ENCODE measurements at places on chromosomes 2 and 18. TPM values are rescaled to one million over a fixed set of nuclear protein-coding genes. Genes with fewer than 3 reads are reported as not detected.
A peak's percentile ranks its signal among the peaks of the same experiment; 100 is the strongest.

The AMER3 gene
- total RNA-seq, result not detected

The MAP2 gene
- 7.2 TPM for total RNA-seq

The UGT1A7 gene
- not detected for total RNA-seq

The COL5A2 gene
- 1,955 TPM for total RNA-seq

The NT5DC4 gene
- total RNA-seq, result not detected

The CHST9 gene
- total RNA-seq, result 0.18 TPM

GRCh38 chr2:231360401-231360800 is 35.1 kb upstream of the B3GNT7 start:
- no peak for DNase-seq

DNA sequence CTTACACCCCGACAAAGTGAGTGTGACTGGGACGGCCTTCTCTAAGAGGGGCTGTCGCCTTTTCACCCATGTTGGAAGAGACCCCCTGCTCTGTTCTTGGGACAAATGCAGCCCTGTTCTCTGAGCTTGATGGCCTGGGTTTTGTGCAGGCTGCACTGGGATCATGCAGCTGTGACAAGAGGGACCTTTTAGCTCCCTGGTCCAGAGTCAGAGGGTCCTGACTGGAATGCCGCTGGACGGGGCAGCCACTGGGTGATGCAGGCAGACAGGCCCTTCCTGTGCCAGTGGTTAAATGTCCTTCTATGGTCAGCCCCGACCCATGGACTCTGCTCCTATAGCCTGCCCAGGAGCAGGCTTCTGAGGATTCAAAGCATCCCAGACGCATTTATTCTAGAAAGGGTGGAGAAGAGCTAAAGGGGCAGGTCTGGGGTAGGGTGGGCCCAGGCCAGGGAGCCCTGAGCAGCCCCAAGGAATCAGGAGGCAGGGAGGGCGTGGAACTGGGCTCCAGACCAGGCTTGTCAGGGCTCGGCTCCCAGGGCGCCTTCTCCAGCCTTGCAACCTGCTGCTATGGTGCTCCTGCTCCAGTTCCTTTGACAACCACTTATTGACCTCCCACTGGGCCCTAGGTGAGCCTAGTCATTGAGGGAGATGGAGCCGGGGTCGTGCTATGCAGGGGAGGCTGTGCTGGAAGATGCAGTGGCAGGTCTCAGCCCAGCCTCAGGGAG is 277.9 kb upstream of the HS6ST1 start:
- DNase-seq, result peak; percentile 59

GRCh38 chr2:97868986-97869721 is 126.6 kb downstream of the TMEM131 start:
- DNase-seq, result peak; percentile 88

GRCh38 chr2:201136889-201137321 is 20.9 kb downstream of the CFLAR start:
- DNase-seq, result no peak

- no peak for DNase-seq
These were observed 51.4 kb downstream of the ICOS start for GRCh38 chr2:203987959-203988358.

GRCh38 chr2:48707466-48707865 is 48.1 kb downstream of the LHCGR start:
- no peak for DNase-seq

DNA sequence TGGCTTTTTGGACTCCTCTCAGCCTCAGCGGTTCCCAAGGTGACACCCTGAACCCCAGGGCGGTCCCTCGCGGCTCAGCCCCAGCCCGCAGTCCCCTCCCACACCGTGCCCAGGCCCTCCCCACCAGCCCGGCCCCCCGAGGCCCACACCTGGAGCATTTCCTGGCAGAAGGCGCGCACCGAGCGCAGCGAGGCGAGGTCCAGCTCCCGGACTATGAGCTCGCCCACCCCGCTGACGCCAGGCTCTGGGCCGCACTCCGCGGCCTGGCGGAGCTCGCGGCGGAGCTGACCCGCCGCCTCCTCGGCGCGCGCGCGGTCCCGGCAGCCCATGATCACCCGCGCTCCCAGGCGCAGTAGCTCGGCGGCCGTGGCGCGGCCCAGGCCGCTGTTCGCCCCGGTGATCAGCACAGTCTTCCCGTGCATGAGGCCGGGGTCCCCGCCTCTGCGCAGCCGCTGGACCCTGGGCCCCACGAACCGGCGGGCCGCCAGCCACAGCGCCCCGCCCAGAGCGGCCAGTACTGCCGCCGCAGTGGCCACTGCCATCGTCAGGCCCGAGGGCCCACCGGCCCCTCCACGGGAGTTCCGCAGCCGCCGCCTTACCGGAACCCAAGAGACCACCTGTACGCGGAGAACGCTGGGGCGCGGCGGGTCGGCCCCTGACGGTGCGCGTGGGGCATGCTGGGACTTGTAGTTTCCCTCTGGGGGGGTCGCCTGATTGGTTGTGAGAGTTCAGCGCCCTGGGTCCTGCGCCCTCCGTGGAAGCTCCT is at the start of gene RDH14:
TSS of gene RDH14 (minus strand) at position 623 of the 766 bp plus-strand sequence. CDS start at position 542, 81 bp downstream.
- DNase-seq, result peak; percentile 97

GRCh38 chr2:226904592-226904991 is 68.7 kb downstream of the RHBDD1 start:
- DNase-seq, result no peak

GRCh38 chr2:172053486-172053885 is 31.8 kb upstream of the DLX1 start:
- no peak for DNase-seq

DNA sequence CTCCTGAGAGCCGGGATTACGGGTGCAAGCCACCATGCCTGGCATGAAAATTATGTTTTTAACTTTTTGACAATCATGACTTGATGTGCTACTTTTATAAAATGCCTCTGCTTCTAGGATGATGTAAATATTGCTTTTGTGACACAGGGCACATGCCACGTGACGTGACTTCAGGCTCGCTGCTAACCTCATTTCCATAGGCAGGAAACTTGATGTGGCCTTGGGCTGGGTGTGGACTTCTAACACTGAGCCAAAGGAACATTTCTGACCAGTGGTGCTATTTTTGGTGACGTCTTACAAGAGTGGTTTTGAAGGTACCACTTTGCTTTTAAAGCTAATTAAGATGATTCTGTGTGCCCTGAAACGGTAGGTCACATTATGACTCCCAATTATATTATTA is 34.2 kb upstream of the THOC1 start:
- DNase-seq, result no peak

- no peak for DNase-seq
These were observed 275.2 kb downstream of the AGAP1 start for GRCh38 chr2:235769046-235769445.

DNA sequence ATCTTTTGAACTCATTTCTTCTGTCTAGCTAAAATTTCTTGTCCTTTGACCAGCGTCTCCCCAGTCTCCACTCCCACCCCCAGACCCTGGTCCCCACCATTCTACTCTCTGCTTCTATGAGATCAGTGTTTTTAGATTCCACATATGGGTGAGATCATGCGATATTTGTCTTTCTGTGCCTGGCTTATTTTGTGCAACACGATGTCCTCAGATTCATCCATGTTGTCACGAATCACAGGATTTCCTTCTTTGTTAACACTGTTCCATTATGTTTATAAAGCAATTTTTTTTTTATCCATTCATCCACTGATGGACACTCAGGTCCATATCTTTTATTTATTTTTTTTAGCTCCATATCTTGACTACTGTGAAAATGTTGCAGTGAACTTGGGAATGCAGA is 16.0 kb upstream of the ACYP2 start:
- DNase-seq, result no peak

- DNase-seq, result no peak
These were observed 27.6 kb downstream of the THNSL2 start for GRCh38 chr2:88197732-88198131.

Measured in osteocyte (in vitro differentiated cells).